ENCODE measurements at places on chromosomes 3 and 15. TPM values are rescaled to one million over a fixed set of nuclear protein-coding genes. Genes with fewer than 3 reads are reported as not detected.

DNA sequence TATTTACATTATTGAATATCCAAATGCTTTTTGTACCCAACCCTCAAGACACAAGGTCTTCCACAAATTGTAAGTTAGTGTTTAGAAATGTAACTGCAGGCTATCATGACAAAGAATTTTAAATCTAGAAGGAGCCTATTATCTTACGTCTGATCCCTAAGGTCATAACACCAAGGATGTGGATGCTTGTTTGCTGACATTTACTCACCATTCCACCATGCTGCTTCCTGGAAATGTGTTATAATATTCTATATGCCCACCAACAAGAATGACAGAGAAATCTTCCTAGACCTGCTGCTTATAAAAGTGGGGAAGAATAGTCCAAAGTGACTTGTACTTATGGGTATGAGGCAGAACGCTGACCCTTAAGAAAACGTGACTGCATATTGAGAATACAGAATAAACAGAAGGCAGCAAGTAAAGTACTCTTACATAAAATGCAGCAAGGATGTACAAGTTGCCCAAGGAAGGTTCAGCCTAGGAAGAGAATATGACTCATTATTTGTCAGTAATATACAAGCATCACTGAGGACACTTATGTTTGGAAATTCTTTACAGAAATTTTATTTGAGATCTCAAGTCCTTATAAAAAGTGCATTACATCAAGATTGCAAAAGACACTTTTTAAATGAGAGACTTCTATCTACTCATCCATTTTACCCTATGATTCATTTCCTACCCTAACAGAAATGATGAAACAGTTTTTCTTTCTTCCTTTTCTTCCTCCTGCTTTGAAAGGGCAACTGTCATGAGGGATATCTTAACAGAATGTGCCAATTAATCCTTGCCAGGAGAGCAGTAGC is 59.6 kb downstream of the ESYT3 start:
- no peaks in the 10 kb centered on the region for H3K27me3 ChIP-seq
- DNase-seq: no peak
- no peak overlapping the region for H3K27ac ChIP-seq
- H3K4me3 ChIP-seq: no peak overlapping the region

DNA sequence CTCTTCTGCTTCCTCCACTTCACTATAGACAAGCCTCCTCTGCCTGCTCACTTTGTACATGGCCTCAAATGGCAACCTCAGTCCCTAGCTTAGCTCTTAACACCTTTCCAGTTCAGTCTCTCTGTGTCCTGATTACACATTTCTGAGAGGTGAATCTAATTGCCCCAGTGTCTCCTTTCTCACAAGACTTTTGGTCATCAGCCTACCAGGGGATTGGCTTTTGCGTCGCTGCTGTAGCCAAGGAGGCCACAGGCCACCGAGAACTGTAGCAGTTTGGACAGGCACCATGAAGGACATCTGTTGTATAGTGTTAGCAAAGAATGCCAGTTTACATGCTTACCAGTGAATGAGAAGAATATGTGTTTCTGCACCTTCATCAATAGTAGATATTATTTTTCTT is 8.5 kb downstream of the IREB2 start:
- DNase-seq: no peak
- H3K27me3 ChIP-seq: no peaks in the 10 kb centered on the region
- no peak overlapping the region for H3K4me3 ChIP-seq
- H3K4me1 ChIP-seq: peaks cover 4% of the 10 kb centered on the region

P2RY14 gene
- total RNA-seq: 8.2 TPM

DNA sequence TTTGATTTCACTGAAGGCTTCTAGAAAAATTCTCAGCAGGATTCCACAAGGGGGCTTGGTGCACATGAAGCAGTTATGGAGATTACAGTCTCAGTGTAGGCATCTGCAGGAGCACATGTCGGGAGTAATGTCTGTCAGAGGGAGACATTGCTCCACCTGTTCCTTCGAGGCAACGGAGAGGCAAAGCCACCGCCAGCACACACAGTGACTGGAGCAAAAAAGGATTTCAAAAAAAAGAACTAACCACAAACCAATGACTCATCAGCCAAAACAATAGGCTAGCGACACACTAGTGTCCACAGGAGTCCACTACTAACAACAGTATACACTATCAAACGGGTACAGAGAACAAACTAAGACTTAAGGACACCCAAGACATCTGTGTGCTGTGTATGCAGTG is 68.9 kb downstream of the NPTN start:
- DNase-seq: no peak
- no peak overlapping the region for H3K27ac ChIP-seq
- no peaks in the 10 kb centered on the region for H3K4me1 ChIP-seq
- no peaks in the 10 kb centered on the region for H3K27me3 ChIP-seq
- H3K36me3 ChIP-seq: peaks cover 20% of the 10 kb centered on the region

DNA sequence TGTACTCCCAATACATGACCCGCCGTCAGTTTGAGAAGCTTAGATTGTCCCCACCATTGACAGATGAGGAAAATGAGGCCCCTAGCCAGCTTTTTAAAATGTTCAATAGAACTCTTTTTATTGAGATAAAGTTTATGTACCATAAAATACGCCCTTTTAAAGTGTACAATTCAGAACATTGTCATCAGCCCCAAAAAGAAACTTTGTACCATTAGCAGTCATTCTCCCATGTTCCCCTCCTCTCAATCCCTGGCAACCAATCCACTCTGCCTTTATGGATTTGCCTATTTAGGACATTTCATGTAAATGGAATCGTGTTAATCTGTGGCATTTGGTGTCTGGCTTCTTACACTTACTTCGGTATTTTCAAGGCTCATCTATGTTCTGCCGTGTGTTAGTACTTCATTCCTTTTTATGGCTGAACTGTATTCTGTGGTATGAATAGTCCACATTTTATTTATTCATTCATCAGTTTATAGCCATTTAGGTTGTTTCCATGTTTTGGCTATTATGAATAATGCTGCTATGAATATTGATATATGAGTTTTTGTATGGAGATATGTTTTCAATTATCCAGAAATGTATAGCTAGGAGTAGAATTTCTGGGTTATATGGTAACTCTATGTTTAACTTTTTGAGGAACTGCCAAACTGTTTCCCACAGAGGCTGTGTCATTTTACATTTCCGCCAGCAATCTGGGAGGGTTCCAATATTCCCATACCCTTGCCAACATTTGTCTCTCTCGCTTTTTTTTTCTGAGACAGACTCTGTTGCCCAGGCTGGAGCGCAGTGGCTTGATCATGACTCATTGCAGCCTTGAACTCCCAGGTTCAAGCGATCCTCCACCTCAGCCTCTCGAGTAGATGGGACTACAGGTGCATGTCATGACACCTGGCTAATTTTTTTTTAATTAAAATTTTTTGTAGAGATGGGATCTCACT is 15.3 kb upstream of the PTPN23 start:
- H3K27me3 ChIP-seq: no peaks in the 10 kb centered on the region
- no peak for DNase-seq
- no peak overlapping the region for H3K27ac ChIP-seq
- no peak overlapping the region for H3K4me3 ChIP-seq
- H3K4me1 ChIP-seq: no peaks in the 10 kb centered on the region

SOX2 gene
- total RNA-seq: 0.42 TPM

DNA sequence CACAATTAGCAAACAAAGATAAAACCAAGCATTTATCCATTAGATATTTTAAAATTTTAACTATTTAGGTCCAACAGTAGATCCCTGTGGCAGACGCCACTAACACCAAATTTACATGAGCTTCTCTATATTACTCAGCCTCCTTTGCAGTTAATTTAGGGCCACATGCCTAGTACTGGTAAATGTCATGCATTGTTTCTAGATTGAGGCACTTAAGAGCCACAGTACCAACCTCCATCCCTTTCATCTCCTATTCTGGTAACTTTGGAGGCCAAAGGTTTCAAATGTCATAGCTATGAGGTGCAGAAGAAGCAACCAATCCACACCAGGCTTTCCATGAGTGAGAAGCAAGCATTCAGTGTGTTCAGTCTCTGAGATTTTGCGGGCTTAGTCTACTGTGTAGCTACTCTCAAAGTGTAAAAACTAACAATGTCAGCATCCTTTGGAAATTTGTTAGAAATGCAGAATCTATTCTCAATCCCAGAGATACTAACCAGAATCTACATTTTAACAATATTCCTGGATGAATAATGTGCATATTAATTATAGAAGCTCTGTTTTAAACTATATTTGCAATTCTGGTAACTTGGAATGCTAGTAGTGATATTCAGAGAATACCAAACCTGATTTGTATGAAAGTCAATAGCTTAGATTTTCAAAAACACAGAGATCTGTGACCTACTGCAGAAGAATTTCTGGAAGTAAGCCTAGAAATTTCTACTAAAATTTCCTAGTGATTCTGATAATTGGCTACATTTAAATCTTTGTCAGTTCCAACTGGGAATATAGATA is 206.3 kb upstream of the CD96 start:
- H3K36me3 ChIP-seq: no peaks in the 10 kb centered on the region
- peak overlapping the region; percentile 61 for H3K27ac ChIP-seq
- H3K4me3 ChIP-seq: no peak overlapping the region

DNA sequence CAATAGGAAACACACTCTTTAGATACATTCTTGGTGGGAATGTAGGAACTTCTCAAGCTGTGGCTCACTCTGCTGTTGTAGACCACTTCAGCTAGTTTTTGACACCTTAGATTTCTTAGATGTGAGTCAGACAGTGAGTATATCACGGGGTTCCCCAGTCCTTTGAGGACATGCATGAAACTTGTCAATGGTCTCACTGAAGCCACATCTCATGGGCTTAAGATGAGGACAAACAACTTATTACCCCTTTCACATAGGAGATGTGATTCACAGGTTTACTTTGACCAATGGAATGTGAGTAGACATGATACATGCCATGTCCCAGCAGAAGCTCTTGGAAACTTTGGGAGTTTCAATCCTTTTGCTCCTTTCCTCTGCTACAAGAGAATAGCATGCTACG is 325.5 kb downstream of the CHST2 start:
- no peaks in the 10 kb centered on the region for H3K27me3 ChIP-seq
- H3K36me3 ChIP-seq: no peaks in the 10 kb centered on the region
- H3K27ac ChIP-seq: no peak overlapping the region
- no peak for DNase-seq
- H3K4me1 ChIP-seq: peaks cover 25% of the 10 kb centered on the region

ATP13A4 gene
- 0.80 TPM for total RNA-seq

GRCh38 chr3:11509173-11510000 is 134.3 kb downstream of the VGLL4 start:
- peak overlapping the region; percentile 51 for H3K27ac ChIP-seq
- no peak for DNase-seq
- no peaks in the 10 kb centered on the region for H3K27me3 ChIP-seq
- H3K4me3 ChIP-seq: no peak overlapping the region
- H3K4me1 ChIP-seq: peaks cover 20% of the 10 kb centered on the region

DNA sequence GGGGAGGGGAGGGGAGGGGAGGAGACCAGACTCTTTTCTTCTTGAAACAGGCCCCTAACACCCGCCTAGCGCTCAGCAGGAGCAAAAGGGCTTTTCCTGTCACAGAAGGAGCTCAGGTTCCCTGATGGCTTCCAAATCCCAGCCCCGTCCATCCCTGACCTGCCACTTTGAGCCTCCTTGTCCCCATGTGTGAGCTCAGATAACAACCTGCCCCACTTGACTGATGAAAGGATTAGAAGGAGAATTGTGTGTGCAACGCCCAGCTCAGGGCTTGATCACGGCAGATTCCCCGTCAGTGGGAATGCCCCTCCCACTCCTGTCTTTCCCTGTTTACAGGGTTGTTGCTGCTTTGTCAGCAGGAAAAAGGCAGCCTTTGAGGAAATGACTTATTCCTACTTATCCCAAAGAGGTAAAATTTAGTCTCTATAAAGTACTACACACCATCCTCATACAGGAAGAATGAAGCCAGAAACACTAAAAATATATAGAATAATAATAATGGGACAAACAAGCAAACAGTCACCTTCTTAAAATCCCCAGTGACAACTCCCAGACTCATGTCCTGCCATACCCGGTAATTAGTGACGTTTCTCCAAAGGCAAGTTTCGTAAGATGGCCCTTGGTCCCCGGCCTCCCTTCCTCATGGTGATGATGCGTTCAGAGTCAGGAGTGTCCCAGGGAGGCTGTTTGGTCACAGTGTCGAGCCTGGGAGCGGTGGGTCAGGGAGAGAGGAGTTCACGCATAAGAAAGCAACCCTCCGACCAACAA is 6.1 kb upstream of the LRRC15 start:
- H3K4me1 ChIP-seq: no peaks in the 10 kb centered on the region
- no peaks in the 10 kb centered on the region for H3K36me3 ChIP-seq
- peaks cover 56% of the 10 kb centered on the region for H3K27me3 ChIP-seq

GOLGA8R gene
- total RNA-seq: 0.80 TPM

NR2F2 gene
- 2.0 TPM for total RNA-seq

- no peaks in the 10 kb centered on the region for H3K27me3 ChIP-seq
- no peak for DNase-seq
- H3K4me3 ChIP-seq: no peak overlapping the region
Measured at GRCh38 chr3:119529883-119530282, 29.5 kb downstream of the CD80 start.

DNA sequence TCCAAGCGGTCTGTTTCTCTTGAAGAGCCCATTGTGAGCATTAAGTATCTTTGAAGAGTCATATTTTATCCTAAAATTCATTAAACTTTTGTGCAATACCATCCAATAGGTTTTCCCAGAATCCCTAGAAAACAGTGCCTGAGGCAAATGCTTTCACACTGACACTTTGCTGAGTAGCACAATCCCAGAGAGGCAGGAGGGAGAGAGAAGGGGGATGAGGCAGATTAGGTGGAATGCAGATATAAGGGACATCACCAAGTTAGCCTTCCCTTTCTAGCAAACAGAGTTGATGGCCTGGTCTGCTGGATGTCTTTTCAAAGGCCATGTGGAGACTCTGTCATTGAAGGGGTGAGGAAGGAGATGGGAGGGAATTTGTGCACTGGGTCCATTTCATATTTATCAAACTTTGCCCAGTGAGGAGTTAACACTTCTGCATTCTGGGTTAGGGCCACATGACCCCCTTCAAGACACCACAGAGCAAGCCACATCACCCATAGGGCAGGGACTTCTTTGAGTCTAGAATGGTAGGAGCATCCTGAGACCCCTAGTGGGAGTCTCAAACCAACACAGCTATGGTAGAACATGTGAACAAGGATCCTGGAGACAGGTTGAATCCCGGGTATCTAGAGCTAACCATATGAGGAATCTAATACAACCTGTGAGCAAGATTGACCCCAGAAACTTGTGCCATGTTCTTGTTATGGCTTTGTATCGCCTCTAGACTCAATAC is 32.0 kb upstream of the SEMA6D start:
- no peaks in the 10 kb centered on the region for H3K4me1 ChIP-seq
- DNase-seq: no peak
- no peaks in the 10 kb centered on the region for H3K36me3 ChIP-seq
- no peak overlapping the region for H3K27ac ChIP-seq
- no peaks in the 10 kb centered on the region for H3K27me3 ChIP-seq
- H3K4me3 ChIP-seq: no peak overlapping the region

PRSS50 gene
- total RNA-seq: 0.05 TPM

DNA sequence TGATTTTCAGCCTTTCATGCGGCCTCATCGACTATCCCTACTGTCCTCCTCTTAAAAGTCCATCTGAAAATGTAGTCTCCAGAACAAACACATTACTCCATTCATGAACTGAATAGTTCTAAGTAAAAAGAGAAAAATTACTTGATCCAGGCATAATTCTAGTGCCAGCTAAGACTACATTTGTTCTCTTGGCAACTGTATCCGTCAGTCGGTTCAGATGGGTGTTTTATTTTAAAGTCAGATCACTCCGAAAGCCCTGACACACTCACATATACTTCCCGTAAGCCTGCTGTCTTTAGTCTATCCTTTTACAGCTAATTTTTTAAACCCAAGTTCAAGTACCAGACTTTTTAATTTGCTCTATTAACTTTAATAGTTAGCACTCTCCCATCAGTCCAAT is 1102.7 kb downstream of the ROBO1 start:
- H3K4me3 ChIP-seq: no peak overlapping the region
- H3K27ac ChIP-seq: no peak overlapping the region
- no peaks in the 10 kb centered on the region for H3K27me3 ChIP-seq

All from thymus (tissue), 14 donors.